ENCODE measurements at places on chromosomes 4 and X.

DNA sequence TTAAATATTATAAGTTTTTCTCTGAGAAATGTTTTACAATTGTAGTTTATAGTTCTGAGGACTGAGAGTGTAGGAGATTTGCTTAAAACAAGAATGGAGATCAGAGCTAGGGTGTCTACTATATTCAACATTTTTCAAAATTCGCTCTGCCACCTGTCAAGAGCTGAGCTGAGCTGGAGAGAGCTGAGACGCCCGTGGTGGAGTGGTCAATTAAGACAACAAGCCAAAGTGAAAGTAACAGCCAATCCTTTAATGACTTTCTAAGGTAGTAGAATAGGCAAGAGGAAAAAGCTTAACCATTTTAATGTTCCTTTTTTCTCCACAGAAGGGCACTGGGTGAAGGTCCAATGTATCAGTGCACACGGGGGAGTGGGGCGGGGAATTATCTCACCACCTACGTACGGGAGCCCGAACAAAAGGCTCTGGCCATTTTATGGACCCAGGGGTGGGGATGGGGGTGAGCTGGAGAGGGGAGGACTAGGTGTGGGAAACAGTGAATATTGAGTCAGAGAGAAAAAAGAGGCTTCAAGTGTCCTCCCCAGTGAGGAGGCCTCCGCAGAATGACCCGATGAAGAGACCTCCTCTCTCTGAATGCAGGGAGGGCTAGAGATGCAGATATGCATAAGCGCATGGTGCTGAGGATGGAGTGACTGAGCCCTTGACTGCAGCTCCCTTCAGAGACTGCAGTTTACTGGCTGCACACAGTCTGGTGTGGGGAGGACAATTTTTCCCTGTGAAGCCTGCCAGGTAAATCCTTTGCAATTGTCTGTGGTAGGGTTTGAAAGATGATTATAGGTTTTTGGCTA, 60.8 kb downstream of the SPCS3 start:
- H3K27me3 ChIP-seq: peaks cover 4% of the 10 kb centered on the region
- H3K36me3 ChIP-seq: no peaks in the 10 kb centered on the region
- DNase-seq: no peak
- no peak overlapping the region for H3K4me3 ChIP-seq

DNA sequence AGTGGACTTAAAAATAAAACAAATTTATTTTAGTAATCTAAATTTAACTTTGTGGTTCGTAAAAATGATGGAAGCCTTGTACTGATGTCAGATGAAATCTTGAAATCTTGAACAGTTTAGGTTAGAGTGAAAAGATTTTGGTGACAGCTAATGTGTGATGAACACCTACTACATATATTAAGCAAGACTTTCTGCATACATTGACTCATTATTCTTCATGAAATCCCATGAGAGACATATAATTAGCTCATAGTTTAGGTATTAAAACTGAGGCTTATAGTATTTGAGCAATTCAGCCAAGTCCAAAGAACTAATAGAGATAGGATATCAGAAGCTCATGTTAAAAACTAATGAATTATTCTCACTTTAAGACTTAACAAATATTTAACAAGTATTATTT, 66.9 kb upstream of the PCDH7 start:
- no peak overlapping the region for H3K27ac ChIP-seq
- no peak overlapping the region for H3K4me3 ChIP-seq
- H3K27me3 ChIP-seq: no peaks in the 10 kb centered on the region
- no peaks in the 10 kb centered on the region for H3K4me1 ChIP-seq
- no peaks in the 10 kb centered on the region for H3K36me3 ChIP-seq

- H3K36me3 ChIP-seq: no peaks in the 10 kb centered on the region
- no peak overlapping the region for H3K27ac ChIP-seq
- DNase-seq: peak; percentile 32
- no peaks in the 10 kb centered on the region for H3K4me1 ChIP-seq
- H3K27me3 ChIP-seq: peaks cover 4% of the 10 kb centered on the region
Measured at GRCh38 chr4:140851032-140851636, 94.9 kb upstream of the TBC1D9 start.

DNA sequence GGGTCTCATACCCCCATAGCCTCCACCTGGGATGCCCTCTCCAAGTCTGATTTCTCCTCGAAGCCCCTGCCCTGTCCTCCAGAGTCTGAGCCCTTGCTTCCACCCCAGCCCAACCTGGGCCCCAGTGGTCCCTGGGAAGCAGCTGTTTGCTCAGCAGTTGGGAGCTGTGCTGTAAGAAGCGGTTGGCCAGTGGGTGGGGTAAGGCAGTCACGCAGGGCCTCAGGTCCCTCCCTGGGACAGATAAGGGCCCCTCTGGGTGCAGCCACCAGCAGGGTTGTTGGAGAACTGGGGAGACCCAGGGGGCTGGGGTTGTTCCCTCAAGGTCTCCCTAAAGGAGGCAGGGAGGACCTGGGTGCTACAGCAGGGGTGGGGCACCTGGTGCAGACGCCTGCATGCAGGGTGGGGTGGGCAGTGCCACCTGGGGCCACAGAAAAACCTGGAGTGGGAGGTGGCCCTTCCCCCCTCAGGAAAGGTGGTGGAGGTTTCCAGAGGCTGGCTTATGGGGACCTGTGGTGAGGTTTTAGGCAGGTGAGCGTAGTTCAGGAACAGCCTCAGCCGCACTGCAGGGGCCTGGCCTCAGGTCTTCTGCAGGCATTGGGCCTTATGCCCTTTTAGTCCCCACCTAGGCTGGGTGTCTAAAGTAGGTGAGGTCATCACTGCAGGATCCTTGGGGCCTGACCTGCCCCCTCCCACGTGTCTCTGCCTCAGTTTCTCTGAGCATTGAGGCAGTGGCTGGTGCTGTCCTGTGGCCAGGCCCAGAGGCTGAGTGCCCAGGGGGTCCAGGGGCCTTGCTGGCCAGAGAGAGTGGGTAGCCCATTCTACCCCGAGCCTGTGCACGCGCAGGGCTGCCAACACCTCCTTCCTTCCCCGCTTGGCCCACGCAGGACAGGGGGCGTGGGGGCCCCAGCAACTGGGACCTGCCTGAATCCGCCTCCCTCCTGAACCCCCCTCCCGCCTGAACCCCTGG, 3.1 kb upstream of the SLC26A1 start:
- H3K27ac ChIP-seq: no peak overlapping the region
- no peaks in the 10 kb centered on the region for H3K36me3 ChIP-seq
- peaks cover 63% of the 10 kb centered on the region for H3K27me3 ChIP-seq
- H3K4me3 ChIP-seq: no peak overlapping the region

DNA sequence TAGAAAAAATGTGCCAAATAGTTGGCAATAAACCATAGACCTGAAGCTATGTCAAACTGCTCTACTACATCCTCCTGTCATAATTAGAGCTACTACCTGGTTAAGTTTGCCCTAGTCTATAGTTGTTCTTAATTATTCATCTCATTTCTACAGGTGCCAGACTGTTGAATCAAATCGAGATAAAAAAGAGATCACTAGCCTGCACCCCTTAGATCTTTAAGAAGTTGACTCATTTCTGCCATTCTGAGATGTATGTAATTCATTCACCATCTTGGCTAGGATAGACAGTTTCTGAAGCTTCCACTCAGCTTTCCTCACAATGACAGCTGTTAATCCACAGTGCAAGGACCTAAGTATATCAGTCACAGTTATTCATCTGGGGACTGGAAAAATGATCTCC, 452.1 kb upstream of the BOD1L1 start:
- no peaks in the 10 kb centered on the region for H3K4me1 ChIP-seq
- DNase-seq: no peak
- no peak overlapping the region for H3K4me3 ChIP-seq
- H3K27me3 ChIP-seq: no peaks in the 10 kb centered on the region
- no peak overlapping the region for H3K27ac ChIP-seq

Data from activated naive CD4-positive, alpha-beta T cell treated with anti-CD3 and anti-CD28 coated beads, Interleukin-2, amount 10 ng/mL, durations not matched to agents 7 days and 5 days (primary cell).